ENCODE measurements at places on chromosomes 13 and 19. TPM values are rescaled to one million over a fixed set of nuclear protein-coding genes. Genes with fewer than 3 reads are reported as not detected.
A peak's percentile ranks its signal among the peaks of the same experiment; 100 is the strongest.

DNA sequence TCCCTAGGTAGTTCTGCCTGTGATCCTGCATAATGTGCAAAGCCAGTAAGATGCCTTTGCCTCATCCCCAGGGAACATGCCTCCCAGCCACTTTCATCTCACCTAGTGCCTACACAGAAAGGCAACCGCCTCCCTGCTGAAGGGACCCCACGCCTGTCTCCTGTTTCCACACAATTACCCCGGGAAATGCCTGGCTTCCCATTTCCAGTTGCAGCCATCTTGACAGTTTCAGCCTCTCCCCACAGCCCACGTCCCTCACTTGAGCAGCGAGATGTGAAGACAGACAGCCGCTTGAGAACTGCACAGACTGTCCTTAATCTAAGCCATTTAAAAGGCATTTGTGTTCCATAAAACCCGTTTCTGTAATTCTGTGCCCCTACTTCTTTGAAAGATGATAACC lies 4.7 kb upstream of the UQCRFS1 start:
- DNase-seq, result no peak

DNA sequence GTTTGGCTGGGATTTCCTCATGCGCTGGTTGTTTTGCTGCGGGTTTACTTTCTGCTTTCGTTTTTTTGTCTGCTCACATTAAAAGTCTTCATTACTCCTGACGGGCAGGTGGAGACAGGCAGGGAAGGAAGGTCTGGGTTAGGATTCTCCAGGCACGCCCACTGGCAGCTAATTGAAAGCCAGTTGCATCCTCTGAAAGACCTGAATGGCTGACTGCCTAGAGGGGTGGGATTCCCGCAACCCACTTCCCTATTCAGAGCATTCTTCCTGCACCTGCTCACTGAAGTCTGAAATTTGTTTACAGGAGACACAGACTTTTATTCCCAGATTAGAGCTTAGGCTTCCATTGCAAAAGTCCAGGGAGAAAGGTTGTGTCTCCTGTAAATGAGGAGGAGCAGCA lies 172.0 kb downstream of the UQCRFS1 start:
- DNase-seq, result no peak

GRCh38 chr19:18507021-18507726 lies 14.7 kb downstream of the ELL start:
- DNase-seq, result no peak

DNA sequence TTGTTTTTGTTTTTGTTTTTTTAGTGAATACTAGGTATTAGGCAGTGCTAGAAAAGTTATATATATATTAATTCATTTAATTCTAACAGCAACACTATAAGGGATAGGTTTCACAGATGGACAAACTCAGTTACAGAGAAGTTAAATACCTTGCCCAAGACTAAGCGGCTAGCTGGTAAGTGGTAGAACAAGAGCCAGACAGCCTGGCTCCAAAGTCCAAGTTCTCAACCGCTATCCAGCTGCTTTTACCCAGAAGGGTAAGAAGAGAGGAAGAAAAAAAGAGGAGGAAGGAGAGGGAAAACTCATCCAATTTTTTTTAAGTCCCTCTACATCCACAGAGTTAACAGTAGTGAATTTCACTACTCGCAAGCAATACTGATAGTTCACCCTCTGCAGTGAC lies 217.0 kb downstream of the SPRY2 start:
- no peak for DNase-seq

DNA sequence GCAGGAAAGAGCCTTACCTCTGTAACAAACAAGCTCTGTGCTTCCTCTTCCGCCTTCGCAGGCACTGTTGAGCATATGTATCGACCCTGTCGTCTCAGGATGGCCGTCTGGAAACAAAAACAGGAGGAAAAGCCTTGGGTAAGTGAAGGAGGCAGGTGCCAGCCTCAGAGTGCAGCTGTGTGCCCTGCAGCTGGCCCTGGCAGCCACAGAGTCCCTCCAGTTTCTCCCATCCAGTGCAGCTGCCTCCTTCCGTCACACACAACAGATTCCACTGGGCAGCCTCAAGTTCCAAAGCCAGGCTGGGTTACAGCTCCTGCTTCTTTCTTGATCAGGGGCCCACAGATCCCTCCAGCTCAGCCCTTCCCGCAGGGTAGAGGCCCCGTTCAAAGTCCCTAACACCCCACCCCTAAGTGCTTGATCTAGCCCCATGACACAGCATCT lies 47.7 kb downstream of the DOCK9 start:
- DNase-seq, result no peak

- DNase-seq, result no peak
Observed at GRCh38 chr19:40253611-40254092, 27.2 kb upstream of the CCNP start.

GRCh38 chr19:7434391-7434790 lies 54.4 kb downstream of the PEX11G start:
- DNase-seq, result no peak

- DNase-seq, result no peak
Observed at GRCh38 chr19:30696514-30696913, 324.3 kb downstream of the ZNF536 start.

DNA sequence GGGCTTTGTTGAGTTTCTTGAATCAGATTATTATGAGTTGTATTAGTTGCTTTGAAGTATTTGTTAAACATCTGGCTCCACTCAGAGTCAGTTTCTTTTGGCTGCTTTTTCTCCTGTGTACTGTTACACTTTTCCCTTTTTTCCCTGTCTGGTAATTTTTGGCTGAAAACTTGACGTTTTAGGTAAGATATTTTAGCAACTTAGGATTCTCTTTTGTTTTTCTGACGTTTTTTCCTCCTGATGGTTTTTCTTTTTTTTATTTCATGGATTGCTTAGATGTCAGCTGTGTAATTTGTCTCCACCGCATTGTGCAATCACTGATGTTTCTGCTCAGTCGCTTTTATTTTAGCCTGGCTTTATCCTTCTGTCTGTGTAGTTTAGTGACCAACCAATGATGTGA lies 20.7 kb downstream of the RFC3 start:
- no peak for DNase-seq

DNA sequence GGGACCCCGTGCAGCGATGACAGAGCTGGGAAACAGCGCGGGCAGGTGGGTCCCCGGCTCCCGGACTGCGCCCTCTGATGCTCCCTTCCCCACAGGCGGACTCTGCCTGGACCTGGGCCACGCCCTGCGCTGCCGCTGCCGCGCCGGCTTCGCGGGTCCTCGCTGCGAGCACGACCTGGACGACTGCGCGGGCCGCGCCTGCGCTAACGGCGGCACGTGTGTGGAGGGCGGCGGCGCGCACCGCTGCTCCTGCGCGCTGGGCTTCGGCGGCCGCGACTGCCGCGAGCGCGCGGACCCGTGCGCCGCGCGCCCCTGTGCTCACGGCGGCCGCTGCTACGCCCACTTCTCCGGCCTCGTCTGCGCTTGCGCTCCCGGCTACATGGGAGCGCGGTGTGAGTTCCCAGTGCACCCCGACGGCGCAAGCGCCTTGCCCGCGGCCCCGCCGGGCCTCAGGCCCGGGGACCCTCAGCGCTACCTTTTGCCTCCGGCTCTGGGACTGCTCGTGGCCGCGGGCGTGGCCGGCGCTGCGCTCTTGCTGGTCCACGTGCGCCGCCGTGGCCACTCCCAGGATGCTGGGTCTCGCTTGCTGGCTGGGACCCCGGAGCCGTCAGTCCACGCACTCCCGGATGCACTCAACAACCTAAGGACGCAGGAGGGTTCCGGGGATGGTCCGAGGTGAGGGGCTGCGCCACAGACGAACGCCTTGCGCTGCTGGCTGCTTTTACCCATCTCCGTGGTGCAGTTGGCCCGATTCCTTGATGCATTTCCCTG lies 7.8 kb upstream of the SELENOV start:
- DNase-seq, result no peak

- peak; percentile 99 for DNase-seq
Observed at GRCh38 chr19:42268142-42268703, 829 bp upstream of the CIC start.

- DNase-seq, result no peak
Observed at GRCh38 chr19:35669974-35670373, 3.7 kb downstream of the UPK1A start.

- no peak for DNase-seq
Observed at GRCh38 chr13:100106005-100106404, 17.1 kb downstream of the PCCA start.

DNA sequence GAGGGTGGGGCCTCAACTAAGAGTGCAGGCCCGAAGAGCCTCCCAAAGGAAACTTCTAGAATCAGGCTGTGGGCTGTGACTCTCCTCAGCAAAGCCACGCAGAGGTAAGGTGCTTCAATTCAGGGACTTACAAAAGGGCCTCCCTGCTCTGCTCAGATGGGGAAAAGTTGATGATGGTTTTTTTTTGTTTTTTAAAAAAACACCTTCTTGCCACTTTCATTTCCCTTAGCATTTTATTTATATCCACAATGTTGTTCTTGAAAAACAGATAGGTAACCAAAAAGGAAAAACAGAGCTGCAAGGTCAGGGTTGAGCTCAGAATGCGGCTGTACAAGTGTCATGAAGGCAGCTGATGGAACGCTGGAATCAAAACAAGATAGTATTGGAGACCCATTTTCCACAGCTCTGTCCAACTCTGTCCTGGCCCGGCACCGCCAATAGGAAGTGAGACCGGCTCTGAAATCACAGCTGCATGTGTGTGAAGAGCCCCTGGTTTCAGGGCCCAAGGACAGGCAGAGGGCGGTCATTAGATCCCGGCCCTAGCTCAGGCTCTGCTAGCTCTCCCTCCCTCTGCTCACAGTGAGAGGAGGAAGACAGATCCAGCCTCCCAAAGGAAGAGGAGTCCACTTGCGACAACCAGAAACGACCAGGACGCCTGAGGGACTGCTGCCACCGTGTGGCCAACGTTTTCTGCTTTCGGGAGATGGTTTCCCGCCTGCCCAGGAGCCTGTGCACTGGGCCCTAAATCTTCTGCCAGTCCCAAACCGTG lies 58.3 kb downstream of the KLF2 start:
- DNase-seq, result peak; percentile 64

- no peak for DNase-seq
Observed at GRCh38 chr19:18809149-18809868, 18.2 kb upstream of the COMP start.

DNA sequence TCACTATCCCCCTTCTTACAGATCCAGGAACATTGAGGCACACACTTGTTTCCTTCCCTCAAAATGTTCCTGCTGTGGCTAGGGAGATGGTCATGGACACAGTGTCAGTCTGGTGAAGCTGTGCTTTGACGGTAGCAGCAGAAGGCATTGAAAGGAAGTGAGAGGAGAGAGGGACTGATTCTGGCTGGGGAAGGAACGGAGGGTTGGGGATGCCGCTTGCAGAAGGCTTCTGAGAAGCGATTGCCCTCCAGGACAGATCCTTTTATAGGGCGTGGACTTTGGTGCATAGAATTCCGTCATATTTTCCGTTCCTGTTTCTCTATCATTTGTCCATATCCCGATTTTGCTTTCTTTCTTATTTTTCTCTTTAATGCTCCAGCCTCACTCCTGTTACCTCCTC lies 14.1 kb upstream of the MYH14 start:
- no peak for DNase-seq

Gene CXCL17
- total RNA-seq, result 1.7 TPM

Gene SLC10A2
- not detected for total RNA-seq

Gene PRSS57
- not detected for total RNA-seq

Gene SLC8A2
- 1.5 TPM for total RNA-seq

All from urinary bladder (tissue), 4 donors.